ENCODE measurements at places on chromosomes 11 and 22. TPM values are rescaled to one million over a fixed set of nuclear protein-coding genes. Genes with fewer than 3 reads are reported as not detected.

Gene CNIH2
- 41.6 TPM for total RNA-seq

Gene EMID1
- 33.8 TPM for total RNA-seq

Gene VSIG10L2
- not detected for total RNA-seq

Gene F2
- not detected for total RNA-seq

Gene ETS1
- 9.8 TPM for total RNA-seq

Gene ABTB2
- total RNA-seq = 2.4 TPM
